ENCODE measurements at places on chromosomes 1 and 21. TPM values are rescaled to one million over a fixed set of nuclear protein-coding genes. Genes with fewer than 3 reads are reported as not detected.

NR5A2 gene
- total RNA-seq: 4.3 TPM

AMIGO1 gene
- total RNA-seq: 0.64 TPM

TRABD2B gene
- not detected for total RNA-seq

UBE2U gene
- total RNA-seq: not detected

F13B gene
- total RNA-seq: not detected

AMY2B gene
- 1.1 TPM for total RNA-seq

FMO1 gene
- total RNA-seq: not detected

RYR2 gene
- total RNA-seq: 0.03 TPM

SPRR1A gene
- not detected for total RNA-seq

S100A2 gene
- total RNA-seq: 6.2 TPM

ADPRS gene
- total RNA-seq: 32.2 TPM

ADAM15 gene
- total RNA-seq: 41.7 TPM

RGS1 gene
- not detected for total RNA-seq

G0S2 gene
- total RNA-seq: 2.5 TPM

TDRD5 gene
- total RNA-seq: 2.4 TPM

ADAMTS5 gene
- 0.05 TPM for total RNA-seq

DRAXIN gene
- 0.13 TPM for total RNA-seq

KCNJ6 gene
- not detected for total RNA-seq

KCNE2 gene
- not detected for total RNA-seq

MAPKAPK2 gene
- 72.4 TPM for total RNA-seq

TMOD4 gene
- total RNA-seq: 0.80 TPM

CSF1 gene
- 217 TPM for total RNA-seq

ZNF678 gene
- total RNA-seq: 8.0 TPM

NTPCR gene
- 46.8 TPM for total RNA-seq

CHAF1B gene
- total RNA-seq: 18.4 TPM

CELA2B gene
- total RNA-seq: not detected

CYP2J2 gene
- total RNA-seq: not detected

SH2D1B gene
- not detected for total RNA-seq

CSMD2 gene
- total RNA-seq: not detected

ZBTB8OS gene
- total RNA-seq: 78.9 TPM

SEC16B gene
- 0.39 TPM for total RNA-seq

SPATA45 gene
- not detected for total RNA-seq

GRHL3 gene
- 16.7 TPM for total RNA-seq

SPATA21 gene
- total RNA-seq: not detected

SDHB gene
- total RNA-seq: 212 TPM

TARDBP gene
- 196 TPM for total RNA-seq

CCDC30 gene
- 1.3 TPM for total RNA-seq

TRIM58 gene
- not detected for total RNA-seq

RSPH1 gene
- total RNA-seq: 0.46 TPM

LCE2D gene
- not detected for total RNA-seq

Measured in Panc1 (cell line).